ENCODE measurements at places on chromosomes 12 and 14.

DNA sequence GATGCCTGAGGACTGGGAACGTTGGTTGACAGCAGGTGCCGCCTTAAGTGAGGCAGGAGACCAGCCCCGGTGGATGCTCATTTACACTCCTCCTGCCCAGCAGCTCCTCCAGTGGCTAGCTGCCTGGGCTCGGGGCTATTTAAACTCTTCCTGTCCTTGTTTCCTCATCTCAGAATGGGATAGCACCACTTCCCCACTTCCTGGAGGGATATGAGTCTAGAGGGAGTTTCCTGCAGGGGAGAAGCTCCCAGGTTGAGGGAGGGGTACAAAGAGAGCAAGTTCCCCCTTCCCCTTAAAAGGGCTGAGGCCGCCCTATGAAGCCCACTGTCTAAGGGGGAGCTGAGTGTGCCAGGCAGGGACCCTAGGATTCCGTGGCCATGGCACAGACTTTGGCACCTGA lies 311.2 kb downstream of the AACS start:
- DNase-seq, result no peak

DNA sequence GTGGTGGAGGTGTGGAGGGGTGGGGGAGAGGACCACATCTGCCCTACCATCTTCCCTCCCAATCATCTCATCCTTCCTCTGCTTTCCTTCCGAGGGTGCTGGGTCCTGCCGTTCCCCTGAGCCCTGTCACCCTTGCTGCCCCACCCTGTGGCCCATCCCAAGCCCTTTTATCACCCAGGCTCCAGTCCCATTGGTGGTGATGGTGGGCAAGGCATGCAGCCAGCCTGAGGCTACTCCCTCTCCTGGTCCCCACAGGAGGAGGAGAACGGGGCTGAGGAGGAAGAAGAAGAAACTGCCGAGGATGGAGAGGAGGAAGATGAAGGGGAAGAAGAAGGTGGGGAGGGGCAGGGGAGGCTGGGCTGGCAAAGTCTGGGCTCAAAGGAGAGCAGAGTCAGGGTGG lies 2.7 kb upstream of the LAG3 start:
- DNase-seq, result no peak

GRCh38 chr12:93011100-93011499 lies 82.0 kb upstream of the EEA1 start:
- DNase-seq, result no peak

- no peak for DNase-seq
Observed at GRCh38 chr14:104230119-104230815, 91.9 kb downstream of the KIF26A start.

DNA sequence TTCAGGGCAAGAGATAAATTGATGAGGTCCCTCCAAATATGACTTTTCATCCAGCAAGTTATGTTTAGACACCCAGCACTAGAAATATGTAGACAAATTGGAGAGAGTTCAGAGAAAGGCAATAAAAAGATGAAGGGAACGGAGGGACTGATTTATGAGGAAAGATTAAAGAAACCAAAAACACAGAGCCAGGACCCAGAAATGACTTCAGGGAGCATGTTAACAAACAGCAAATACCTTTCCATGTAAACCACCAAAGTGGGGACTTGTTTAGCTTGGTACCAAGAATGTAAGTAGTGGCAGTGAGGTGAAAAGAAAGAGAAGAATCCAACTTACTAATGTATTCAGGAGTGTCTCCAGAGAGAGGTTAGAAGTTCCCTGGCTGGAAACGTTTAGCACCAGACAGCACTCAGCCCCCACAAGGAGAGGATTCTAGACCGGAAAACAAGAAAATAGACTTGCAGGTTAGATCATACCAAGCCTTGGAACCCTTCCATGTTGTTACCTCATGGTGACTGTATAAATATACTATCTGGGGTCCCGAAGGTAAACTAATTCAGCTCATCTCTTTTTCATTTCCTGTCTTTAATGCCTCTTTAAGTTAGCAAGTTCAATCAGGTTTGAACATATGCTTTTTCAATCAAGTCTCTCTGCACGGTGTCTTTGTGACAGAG lies 79.2 kb downstream of the TBC1D30 start:
- no peak for DNase-seq

- no peak for DNase-seq
Observed at GRCh38 chr12:46300910-46301309, 32.1 kb upstream of the SLC38A1 start.

- no peak for DNase-seq
Observed at GRCh38 chr14:21419528-21419927, 35.7 kb upstream of the SUPT16H start.

DNA sequence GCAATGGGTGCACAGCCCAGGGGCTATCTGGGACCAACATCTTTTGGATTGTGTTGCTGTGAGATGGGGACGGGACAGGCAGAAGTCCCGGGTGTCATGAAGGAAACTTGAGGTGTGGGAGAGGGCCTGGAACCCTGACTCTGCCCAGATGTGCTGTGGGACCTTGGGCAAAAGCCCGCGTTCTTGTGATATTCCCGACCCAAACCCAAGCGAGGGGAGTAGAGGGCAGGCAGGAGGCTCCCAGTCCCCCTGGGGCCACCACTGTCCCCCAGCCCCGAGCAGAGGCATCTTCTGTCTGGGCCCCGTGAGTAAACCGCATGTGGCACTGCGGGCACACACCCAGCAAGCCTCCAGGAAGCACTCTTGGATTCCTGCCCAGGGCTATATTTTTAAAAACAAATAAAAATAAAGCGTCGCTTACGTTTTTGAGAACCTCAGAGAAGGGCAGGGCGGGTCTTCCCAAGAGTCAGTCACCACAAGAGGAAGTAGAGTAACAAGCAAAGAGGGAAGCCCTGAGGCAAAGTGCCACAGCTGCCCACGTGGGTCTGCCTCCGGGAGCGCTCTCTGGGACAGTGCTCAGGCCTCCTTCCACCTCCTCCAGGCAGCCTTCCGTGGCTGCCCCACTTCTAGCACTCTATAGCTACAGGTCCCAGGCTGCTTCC lies 39.5 kb downstream of the BEGAIN start:
- no peak for DNase-seq

DNA sequence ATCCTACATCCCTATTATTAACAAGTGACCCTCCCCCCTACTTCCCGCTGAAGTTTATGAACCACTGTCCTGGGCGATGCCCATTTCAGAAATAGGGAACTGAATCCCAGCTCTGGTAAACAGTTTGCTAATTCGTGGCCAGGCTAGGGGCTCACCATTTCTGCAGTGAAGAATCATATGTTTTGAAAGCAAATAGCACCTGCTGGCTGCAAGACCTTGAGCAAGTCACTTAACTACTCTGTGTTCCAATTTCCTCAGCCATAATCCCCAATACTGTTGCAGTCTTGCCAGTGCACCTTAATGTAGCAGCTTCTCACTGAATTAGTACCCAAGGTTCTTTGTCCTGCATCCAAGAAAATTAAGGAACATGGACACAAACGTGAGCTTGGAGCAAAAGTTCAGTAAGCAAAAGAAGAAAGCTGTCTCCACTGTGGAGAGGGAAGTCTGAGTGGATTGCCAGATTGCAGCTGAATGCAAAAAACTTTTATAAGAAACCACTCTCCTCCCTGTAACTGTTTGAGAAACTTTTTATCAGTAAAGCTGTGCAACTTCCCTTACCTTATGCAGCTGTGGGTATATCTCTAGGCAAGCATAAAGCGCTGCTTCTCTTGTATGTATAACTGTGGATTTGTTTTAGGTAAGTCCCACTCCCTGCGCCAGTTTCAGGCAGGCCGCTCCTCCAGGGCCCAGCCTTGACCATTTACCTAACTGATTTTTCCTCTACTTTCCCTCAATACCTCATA lies 824 bp downstream of the OAS1 start:
- no peak for DNase-seq

- DNase-seq, result no peak
Observed at GRCh38 chr12:104579718-104580495, 123.2 kb downstream of the CHST11 start.

- no peak for DNase-seq
Observed at GRCh38 chr12:28164644-28165275, 25.5 kb upstream of the CCDC91 start.

GRCh38 chr12:92568691-92569090 lies 134.1 kb upstream of the PLEKHG7 start:
- DNase-seq, result no peak

DNA sequence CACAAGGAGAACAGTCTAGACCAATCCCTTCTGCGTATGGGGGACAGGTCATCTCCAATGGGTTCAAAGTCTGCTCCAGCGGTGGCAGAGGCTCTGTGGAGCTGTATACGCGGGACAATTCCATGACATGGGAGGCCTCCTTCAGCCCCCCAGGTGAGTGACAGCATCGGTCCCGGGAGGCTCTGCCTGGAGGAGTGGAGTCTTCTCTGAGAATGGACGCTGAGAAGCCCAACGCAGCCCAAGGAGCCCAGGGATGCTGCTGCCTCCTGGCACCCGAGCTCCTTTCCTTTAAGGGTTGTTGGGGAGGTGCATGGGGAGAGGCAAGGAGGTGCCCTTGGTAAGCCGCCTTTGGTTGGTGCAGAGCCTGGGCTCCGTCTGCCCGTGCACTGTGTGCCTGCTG lies 28.2 kb downstream of the ADGRD1 start:
- no peak for DNase-seq

DNA sequence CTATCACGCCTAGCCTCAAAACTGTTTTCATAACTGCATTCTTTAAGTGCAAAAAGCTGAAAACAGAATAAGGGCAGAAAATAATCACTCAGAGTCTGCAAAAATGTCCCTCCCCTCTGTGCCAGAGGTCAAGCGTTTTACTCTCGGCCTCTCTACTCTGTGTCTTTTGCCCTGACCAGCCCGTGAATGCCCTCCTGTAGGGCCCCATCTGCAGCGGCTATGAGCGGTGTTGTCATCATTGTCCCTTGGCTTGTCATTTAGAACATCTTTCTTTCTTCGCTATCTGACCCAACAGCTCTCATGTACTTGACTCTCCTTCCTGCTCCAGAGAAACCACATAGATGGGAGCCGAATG lies 21.7 kb downstream of the ELK3 start:
- no peak for DNase-seq

DNA sequence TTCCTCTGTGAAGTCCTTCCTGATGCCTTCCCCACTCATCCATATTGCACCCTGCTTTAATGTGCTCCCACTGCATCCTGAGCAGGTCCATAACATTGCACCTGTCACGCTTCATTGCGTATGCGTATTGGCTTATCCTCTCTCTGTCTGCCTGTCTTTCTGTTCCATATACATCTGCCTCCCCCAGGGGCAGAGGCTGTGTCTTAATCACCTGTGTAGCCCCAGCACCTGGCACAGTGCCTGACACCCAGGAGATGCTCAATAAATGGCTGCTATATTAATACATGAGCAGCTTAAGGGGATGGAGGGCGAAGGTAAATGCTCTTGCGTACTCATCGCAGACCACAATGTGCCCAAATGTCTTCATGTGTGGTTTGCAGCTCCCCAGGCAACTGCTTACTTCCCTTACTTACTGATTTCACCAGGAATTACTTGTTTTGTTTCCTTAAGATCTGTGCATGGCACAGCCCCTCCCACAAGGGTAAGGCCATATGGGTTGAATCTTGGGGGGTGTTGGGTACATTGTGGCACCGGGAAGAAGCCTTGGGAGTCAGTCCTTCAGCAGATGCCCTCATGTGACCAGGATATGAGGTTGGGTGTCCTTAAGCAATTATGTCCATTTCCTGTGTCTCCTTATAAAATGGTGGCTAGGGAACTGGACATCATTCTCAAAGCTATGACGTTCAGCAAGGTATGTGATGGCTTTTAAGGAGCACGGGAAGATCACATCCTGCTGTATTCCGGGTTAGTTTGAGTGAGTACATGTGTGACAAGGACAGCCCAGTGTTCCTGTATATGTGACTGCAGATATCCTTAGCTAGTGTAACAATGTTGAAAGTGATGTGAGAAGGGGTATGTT lies 848 bp upstream of the CPNE6 start:
- no peak for DNase-seq

DNA sequence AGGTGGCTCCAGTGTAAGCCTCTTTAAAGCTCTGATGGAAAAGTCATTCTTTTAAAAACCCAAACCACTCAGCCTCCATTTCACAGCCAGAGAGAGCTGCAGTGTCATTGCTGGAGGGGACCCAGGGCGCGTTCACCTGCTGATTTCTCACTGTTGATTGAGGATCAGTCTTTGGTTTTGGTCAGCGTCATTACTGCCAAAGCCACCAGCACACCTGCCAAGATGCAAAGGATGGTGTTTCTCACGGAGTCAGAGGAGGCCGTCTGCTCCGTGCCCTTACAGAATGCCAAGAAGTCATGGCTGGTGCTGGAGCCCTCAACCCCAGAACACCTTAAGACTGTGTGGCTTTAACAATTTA lies 32.8 kb upstream of the BATF start:
- DNase-seq, result no peak

DNA sequence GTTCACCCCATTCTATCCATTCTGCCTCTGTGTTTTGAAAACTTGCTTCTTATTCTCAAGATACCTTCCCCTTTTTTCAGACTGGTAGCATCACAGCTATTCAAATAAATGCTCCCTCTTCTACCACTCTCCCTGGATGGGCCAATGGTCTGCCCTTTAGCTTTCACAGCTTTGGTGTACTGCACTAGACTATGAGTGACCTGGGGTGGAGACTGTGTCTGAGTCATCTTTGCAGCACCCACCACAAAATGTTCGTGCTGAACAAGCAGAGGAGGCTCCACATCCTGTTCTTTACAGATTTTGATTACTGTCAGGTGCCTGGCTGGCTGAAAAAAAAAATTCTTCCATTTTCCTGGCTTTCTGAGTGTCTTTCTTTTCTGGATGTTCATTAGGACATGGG lies 1104.1 kb upstream of the TMEM132C start:
- DNase-seq, result no peak

- DNase-seq, result no peak
Observed at GRCh38 chr12:39095636-39096330, 190.4 kb upstream of the CPNE8 start.

GRCh38 chr12:99453836-99454538 lies 193.6 kb upstream of the GARIN6 start:
- DNase-seq, result no peak

All from stimulated activated CD4-positive, alpha-beta T cell treated with anti-CD3 and anti-CD28 coated beads, Interleukin-4, amount 100 ng/mL, for 4 hours (primary cell).